ENCODE measurements at places on chromosomes 13 and 19.

DNA sequence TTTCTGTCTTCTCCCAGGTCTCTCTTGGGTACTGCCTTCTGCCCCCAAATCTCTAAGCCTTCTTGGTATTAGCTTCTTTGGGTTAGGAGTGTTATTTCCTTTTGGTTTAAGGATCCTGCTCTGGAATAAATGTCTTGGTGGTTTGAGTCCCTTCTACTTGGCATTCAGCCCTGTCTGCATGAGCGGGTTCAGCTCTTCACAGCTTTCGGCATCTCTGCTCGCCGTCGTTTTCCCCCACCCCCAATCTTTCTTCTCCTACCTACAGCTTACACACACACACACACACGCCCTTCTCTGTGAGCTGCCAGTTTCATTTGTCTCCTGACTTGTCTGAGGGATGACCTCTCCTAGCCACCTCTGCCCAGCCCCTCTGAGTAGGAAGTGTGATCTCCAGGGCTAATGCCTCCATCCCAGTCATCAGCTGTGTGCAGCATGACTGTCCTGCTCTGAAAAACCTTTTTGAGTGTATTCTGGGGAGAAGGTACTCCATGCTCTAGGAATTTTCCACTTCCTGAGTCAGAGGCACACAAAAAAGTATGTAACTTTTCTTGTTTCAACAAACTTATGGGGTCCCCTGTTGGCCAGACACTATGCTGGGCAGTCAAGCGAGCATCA is 4.7 kb downstream of the CNOT3 start:
- DNase-seq, result no peak

DNA sequence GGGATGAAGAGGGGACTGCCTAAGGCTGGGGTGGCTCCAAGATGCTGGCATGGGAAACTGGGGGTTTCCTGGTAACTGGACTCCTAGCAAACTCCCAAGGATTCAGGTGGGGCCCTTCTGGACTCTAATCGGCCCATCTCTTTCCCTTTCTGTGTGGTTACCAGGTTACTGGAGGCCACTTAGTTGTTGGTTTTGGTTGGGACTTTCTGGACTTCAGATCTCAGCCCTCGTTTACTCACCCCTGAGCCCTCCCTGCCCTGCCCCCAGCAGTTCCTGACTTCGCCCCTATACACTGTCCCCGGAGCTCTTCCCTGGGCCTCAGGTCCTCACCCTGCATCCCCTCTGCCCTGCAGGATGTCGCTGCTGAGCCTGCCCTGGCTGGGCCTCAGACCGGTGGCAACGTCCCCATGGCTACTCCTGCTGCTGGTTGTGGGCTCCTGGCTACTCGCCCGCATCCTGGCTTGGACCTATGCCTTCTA is 328 bp downstream of the CYP4F12 start:
- DNase-seq, result no peak

DNA sequence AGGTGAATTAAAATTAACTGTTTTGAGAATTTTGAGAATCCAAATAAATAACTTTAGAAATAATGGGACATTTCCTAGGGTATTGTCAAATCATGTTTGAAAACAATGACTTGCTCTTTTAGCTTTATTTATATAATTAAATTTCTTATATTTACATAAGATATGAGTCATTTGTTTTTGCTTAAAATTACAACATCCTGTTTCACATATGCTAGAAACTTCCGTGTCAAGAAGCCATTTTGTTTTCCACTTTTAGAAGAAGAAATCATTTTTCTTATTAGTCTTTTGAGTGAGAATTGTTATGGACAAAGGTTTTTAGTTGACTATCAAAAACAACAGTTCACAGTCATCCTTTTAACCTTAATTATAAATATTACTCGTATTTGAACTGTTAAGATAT is 48.2 kb downstream of the DPY19L3 start:
- no peak for DNase-seq

GRCh38 chr13:32164622-32165268 is 133.2 kb downstream of the FRY start:
- no peak for DNase-seq

DNA sequence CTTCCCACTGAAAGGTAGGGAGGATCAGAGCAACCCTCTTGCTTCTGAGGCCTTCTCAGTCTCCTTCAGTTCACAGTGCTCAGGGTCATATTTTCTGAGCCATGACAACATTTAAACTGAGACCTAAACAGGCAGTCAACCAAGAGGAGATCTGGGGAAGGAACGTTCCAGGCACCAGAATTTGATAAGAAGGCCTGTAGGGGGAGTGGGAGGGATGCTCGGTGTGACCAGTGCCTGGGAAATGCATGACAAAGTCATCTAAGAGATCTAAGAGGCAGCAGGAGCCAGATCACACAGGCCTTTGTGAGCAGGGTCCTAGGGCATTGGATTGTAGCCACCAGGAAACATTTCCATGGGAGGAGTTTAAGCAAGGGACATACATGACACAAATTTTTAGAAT is 71.6 kb downstream of the SHISA2 start:
- DNase-seq, result no peak

GRCh38 chr13:52003541-52003940 is 7.7 kb downstream of the ATP7B start:
- DNase-seq, result no peak

- DNase-seq, result no peak
These were observed 441 bp downstream of the GJB2 start for GRCh38 chr13:20192158-20192835.

GRCh38 chr19:55241143-55241934 is 12.8 kb upstream of the TMEM86B start:
- no peak for DNase-seq

- no peak for DNase-seq
These were observed 61.4 kb downstream of the ERCC5 start for GRCh38 chr13:102907016-102907756.
